GM12865 (cell line): ENCODE measurements at places on chromosomes 11 and 22.
A peak's percentile ranks its signal among the peaks of the same experiment; 100 is the strongest.

DNA sequence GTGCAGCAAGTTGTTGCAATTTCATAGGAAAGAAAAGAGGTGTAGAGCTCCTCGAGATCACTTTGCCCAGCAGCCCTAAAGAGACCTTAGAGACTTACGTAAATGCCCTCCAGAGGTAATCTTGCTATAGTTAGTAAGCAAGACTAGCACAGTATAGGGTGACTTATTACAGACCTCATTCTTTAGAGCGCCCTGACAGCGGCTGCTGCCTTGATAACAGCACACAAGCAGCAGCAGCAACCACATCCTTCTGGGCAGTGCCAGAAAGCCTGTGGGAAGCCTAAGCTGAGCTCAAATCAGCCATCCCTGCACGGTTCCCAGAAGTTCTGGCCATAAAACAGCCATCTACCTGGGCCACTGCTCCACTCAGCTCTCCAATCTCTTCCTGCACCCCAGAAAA lies 22.6 kb upstream of the OR56B1 start:
- no peak for DNase-seq

DNA sequence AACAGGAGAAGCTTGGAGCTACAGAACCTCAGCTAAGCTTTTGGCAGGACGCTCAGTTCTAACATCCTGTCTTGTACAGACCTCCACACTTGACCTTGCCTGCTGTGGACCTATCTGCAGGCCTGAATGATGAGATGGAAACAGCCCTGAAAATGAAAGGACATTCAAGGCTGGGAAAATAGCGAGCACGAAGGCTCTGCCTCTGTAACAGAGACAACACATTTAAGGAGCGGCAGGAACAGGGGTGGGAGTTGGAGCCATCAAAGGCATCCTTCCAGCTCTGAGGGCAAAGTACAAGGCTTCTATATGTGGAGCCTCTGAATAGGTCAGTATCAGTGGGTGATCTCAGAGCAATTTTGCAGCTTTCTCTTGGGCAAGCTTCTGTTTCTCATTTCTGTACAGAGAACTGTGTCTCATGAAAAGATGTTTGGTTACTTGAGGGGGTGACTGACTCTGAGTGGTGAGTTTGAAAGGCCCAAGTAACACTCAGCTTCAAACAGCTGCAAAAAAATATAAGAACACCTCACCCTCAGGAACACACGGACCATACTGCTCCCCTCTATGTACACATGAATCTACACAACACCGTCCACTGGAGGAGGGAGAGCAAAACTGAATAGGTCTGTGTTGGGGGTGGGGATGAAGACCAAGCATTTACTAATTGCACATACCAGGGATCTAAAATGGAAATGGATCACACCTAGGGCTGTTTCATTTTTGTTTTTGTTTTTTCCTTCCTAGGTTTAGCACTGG lies 101.6 kb downstream of the CCDC81 start:
- DNase-seq, result no peak

GRCh38 chr11:5593146-5593545 lies 3.3 kb upstream of the TRIM6 start:
- no peak for DNase-seq

DNA sequence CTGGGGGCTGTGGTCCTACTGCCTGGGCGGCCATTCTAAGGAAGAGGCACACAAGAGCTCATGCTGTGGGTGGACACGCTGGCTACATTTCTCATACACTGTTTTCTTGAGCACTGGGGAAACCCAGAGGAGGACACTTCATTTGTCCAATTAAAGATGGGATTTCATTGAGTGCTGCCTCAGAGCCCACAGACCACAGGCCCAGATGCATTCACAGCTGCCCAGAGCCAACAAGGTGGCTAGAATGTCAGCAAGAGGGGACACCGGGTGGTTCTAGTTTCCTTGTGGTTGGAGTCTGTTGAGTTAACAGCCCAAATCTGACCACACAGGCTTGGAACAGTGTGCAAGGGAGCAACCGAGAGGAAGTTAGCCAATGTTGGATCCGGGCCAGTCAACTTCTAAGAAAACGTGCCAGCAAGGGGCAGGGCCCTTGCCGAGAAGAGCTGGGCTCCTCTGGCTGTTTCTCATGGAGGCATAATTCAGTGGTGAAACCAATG lies 35.0 kb upstream of the SORL1 start:
- DNase-seq, result peak; percentile 90

- DNase-seq, result no peak
Observed at GRCh38 chr22:46672731-46673130, 52.5 kb downstream of the GRAMD4 start.

DNA sequence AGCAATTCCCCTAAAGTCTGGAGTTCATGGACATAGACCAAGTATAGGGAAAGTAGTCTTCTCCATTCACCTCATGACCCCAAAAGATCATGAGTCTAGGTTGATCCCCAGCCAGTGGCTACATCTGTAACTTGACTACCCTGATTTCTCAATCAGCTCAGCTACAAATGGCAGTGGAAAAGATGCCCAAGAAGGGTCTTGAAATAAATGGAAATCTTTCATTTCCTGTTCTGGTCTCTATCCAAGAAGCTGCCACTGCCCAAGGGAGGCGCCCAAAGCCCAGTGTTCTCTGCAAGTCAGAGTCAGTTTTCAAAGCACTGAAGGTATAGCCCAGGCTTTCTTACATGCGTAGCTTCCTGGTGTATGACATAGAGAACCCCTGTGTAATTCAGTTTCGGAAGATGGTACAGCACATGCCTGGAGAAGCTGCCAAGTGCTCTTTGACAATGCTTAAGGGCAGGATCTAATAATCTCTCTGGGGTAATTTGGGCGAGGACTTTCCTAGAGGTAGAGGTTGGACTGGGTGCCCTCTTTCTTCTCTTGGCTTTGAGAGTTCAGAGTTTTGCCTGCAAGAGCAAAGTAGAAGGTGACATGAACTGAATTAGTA lies 101.1 kb downstream of the ADAMTS15 start:
- DNase-seq, result no peak

DNA sequence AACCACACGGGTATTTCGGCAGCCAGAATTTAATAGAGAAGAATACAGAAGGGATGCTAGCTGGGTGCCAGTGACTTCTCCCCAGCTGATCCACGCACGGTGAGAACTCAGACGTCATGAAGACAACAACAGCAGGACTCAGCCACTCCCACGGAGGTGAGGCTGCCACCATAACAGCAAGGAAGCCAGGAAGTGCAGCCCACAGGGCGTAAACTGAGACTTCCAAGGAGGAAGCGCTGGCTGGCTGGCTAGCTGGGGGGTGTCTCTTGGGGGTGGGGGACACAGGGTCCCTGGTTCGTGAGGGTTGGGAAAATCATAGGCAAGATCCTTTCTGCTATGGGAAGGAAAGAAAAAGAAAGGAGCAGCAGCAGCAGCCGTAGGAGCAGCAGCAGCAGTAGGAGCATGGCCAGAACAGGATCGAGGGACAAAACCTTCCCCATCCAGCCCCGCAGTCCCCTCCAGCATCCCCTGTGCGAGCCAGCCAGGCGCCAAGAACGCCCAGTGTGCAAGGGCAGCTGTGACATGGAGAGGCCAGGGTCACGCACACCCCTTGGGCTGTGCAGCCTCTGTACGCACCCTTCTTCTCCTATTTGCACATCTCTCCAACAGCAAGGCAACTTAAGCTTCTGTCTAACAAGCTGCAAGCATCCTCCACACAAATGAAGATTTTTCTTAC lies 49.6 kb upstream of the SHANK2 start:
- DNase-seq, result no peak
